Right renal cortex interstitium (tissue), 3 donors: ENCODE measurements at places on chromosomes 5 and 9. TPM values are rescaled to one million over a fixed set of nuclear protein-coding genes. Genes with fewer than 3 reads are reported as not detected.

- no peak for DNase-seq
Measured at GRCh38 chr5:173055722-173055982, 500 bp upstream of the CREBRF start.

- no peak for DNase-seq
Measured at GRCh38 chr9:4386819-4387218, 87.0 kb upstream of the GLIS3 start.

DNA sequence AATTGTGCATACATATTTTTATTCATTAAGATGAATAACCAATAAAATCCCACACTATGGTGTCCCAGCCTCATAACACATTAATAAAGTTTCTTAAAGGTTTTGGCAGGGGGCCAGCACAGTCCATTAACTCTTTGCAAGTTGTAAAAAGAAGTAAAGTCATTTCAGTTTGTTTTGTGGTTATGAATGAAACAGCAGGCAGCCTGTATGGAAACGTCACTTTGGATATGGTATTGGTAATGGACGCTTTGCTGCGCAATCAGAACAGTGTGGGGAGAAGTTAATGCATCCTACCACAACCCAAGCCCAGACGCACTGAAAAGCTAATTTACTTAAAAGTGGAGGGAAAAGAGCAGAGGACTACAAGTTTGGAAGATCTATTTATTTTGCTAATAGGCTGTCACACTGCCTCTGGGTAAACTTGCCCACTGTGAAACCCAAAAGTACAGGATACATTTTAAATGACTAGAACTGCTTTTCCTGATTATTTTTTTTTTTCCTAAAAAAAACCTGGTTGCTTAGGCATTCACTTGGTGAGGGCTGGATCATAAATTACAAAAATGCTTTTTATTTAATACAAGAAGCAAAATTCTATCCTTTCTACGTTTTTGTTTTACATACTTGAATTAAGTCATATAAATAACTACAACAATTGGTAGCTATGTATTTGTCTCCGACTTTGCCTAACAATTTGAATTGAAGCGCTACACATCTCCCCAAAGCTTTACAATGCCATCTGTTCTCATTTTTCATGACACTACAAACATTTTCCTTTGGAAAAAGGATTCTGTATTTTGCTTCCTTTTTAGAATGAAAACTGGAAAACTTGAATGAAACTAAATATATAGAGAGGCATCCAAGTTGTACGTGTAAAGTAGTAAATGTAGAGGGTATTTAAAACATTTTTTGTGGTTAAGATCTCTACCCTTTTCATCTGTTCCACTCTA is 104.3 kb downstream of the NFIB start:
- DNase-seq = no peak

- no peak for DNase-seq
Measured at GRCh38 chr5:179278119-179278518, 67.1 kb downstream of the ADAMTS2 start.

DNA sequence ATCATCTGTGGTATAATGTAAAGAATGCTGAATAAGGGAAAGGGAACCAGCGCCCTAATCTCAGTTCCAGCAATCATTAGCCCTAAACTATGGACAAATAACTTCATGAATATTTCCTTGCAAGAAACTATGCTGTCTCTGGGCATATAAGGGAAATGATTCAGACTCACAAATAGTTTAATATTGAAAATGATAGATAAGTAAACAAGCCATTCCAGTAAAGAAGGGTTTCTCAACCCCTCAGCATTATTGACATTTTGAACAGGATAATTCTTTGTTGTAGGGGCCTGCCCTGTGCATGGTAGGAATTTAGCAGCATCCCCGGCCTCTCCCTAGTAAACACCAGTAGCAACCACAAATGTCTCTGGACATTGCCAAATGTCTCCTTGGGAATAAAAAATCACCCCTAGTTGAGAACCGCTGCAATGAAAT is 23.8 kb downstream of the C5 start:
- DNase-seq = no peak

FAM151B gene
- polyA plus RNA-seq = 2.5 TPM

SLC34A1 gene
- 118 TPM for polyA plus RNA-seq
